ENCODE measurements at places on chromosomes 7 and 10. TPM values are rescaled to one million over a fixed set of nuclear protein-coding genes. Genes with fewer than 3 reads are reported as not detected.

GALNT17 gene
- 80.4 TPM for total RNA-seq

TMEM60 gene
- 10.8 TPM for total RNA-seq

GIMAP7 gene
- 19.5 TPM for total RNA-seq

FOXI2 gene
- 0.13 TPM for total RNA-seq

MNX1 gene
- not detected for total RNA-seq

EN2 gene
- total RNA-seq = not detected

GRCh38 chr10:66629996-66630395 lies 295.8 kb upstream of the LRRTM3 start:
- DNase-seq = no peak

- DNase-seq = no peak
Observed at GRCh38 chr10:91311601-91312381, 91.3 kb downstream of the PCGF5 start.

GRCh38 chr10:12408472-12408871 lies 59.1 kb downstream of the CAMK1D start:
- DNase-seq = no peak

- DNase-seq = no peak
Observed at GRCh38 chr10:35424680-35425285, 88.5 kb downstream of the CCNY start.

DNA sequence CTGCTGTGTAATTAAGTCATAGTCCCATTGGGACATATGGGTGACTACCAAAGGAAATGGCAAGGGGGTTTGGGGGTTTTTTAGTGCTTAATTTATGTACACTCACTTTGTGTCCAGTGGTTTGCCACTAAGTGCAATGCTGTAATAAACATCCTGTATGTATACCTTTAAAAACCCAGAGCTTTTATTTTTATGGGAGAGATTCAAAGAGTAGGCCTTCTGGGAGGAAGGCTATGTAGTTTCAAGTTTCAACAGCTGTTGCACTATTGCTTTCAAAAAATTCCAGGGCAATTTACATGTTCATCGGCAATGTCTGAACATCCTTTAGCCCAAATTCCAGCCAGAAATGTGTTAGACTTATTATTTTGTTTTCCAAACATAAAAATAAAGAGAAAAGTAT lies 744.7 kb downstream of the XPNPEP1 start:
- no peak for DNase-seq

DNA sequence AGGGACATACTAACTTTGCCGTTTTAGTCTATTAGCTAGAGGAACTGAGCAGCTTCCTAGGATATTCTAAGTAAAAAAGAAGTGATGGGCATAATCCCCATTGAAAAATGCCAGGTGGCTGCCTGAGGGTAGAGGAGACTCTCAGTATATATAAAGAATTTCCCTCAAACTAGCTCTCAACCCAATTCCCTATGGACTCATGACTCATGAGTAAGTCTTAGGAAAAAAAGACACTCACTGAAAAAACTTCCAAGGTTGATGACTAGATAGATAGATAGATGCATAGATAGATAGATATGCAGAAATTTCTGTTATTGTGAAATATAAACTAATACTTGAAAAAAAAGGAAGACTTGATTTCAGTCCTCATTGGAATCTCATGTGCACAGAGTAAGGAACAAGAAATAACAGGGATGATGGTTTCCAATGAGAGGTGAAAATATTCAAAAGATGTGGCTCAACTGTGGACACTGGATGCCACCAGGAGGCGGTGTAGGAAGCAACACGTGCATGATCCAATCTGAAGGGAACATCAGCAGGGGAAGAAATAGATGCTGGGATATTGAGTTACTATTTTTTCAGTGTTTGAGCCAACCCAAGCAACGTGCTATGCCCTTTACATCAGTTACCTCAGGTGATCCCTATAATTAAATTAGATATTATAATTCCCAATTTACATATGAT lies 711.0 kb upstream of the LRRTM3 start:
- no peak for DNase-seq

- no peak for DNase-seq
Observed at GRCh38 chr7:157517782-157518513, 181.1 kb downstream of the DNAJB6 start.

DNA sequence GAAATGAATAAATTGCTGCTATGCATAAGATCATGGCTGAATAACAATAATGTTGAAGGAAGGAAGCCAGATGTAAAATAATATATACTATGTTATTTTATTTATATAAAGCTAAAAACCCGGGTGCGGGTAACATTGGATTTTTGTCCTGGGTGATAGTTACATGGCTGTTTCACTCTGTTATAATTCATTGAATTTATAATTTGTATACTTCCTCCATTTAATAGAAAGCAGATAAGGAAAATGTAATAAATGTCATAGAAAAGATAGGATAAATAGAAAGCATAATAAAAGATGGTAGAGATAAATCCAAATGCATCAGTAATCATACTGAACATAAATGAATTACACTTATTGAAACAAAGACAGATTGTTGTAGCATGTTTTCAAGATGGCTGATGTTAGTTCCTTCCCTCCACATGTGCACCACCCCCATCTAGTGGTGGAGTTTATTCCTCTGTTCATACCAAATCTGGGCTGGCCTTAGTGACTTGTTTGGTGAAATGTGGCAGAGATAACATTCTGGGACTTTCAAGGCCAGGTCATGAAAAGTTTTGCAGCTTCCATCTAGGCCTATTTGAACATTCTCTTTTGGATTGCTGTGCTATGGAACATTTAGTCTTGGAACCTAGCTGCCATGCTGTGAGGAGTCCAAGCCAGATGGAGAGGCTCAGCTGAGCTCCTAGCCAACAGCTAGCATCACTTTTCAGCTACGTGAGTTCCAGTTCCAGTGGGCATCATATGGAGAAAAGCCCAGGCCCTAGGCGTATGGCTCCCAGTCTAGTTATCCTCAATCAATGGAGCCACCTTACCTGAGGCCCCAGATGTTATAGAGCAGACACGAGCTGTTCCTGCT lies 46.9 kb downstream of the AHCYL2 start:
- no peak for DNase-seq

DNA sequence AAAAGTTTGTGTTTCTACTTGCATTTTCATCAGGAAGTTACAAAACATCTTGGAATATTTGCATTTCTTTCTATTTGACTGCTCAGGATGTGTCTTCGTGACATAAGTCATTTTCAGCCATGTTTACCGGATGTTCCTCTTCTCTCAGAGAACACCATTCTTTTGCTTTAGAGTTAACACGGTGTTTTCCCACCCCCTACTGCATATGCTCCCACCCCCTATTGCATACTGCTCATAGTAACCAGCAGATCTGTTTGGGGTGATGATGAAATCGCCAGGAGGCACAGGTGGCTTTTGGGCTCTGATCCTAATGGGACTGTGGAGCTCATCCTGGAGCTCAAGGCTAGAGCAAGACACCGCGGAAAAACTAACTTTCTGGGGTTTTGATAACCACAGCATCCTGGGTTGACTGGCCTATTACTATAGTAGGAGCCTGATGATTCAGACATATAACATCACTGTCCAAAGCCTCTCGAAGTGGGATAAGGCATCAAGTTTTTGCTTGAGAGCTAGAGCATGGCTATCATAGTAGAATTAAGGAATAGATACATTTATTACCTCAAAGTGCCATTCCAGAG lies 65.1 kb upstream of the BET1 start:
- no peak for DNase-seq

GRCh38 chr7:158391141-158391540 lies 196.5 kb downstream of the PTPRN2 start:
- no peak for DNase-seq

DNA sequence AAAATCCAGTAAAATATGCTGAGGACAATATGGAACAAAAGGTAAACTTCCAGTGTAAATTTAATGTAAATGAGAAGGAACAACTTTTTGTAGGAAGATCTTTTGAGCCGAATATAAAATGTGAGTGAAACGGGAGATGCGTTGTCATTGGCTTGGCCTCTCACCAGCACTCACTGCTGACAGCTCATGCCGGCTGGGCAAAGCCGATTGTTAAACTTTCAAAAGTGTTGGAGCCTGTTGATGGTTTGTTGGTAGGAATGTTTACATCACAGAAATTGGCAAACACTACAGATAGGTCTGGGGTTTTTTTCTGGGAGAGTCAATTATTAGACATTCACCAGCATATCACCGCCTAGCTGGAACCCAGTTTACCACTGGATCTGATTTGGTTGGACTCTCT lies 6.1 kb downstream of the PSTK start:
- DNase-seq = no peak

DNA sequence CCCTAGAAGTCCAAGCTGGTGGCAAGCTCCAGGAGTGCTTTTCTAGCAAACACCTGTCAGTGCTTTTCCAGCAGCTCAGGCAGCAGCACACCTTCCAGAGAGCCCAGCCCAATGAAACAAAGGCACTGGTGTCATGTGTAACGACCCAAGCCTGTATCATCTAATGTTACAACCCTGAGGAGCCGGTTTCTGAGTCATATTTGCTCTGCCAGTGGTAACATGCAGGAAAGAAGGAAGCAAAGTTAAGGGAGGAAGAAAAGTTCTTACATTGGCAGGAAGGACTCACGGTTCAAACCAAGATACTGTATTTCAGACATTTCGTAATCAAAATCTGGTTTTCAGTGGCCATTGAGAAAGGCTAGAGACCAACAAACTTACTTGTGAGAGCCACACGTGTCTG lies at the start of gene ANKRD22:
TSS of gene ANKRD22 (minus strand) at position 139 of the 400 bp plus-strand sequence. CDS start 237 bp downstream, outside the sequence.
- DNase-seq = no peak

DNA sequence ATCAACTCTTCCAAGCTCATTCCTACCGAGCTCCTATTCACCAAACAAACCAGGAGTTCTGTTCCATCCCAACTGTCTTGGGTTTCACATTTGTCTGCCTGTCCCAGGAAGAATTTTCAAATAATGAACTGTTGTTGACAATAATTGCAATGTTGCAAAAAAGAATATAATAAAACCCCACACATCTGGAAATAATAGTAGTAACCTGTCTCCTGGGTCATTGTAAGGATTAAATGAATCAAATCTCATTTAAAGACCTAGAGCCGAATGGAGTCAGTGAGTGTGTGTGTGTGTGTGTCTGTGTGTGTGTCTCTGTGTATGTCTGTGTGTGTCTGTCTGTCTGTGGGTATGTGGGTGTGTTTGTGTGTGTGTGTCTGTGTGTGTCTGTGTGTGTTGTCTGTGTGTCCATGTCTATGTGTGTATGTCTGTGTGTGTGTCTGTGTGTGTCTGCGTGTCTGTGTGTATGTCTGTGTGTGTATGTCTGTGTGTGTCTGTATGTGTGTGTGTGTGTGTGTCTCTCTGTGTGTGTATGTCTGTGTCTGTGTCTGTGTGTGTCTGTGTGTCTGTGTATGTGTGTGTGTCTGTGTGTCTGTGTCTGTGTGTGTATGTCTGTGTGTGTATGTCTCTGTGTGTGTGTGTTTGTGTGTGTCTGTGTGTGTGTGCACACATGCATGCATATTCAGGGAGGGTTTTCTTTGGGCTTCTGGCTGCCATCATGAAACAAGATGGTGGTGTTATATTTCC lies 52.7 kb downstream of the TMEM130 start:
- DNase-seq = no peak

DNA sequence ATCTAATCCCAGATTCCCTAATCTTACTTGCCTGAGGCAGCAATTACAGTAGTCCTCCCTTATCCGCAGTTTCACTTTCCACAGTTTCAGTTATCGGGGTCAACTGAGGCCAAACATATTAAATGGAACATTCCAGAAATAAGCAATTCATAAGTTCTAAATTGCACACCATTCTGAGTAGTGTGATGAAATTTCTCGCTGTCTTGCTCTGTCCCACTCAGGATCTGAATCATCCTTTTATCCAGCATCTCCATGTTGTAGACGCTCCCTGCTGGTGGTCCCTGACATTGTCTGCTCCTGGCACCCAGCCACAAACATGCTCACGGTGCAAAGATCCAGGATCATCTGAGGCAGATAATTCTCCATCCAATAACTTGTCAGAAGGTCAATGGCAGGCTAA lies 128.7 kb upstream of the CXCL12 start:
- DNase-seq = peak; percentile 81

- DNase-seq = no peak
Observed at GRCh38 chr10:28496481-28496961, 36.4 kb upstream of the WAC start.

GRCh38 chr7:134450294-134451000 lies 8.5 kb downstream of the AKR1B1 start:
- DNase-seq = no peak
